ENCODE measurements at places on chromosomes 3 and 15.

DNA sequence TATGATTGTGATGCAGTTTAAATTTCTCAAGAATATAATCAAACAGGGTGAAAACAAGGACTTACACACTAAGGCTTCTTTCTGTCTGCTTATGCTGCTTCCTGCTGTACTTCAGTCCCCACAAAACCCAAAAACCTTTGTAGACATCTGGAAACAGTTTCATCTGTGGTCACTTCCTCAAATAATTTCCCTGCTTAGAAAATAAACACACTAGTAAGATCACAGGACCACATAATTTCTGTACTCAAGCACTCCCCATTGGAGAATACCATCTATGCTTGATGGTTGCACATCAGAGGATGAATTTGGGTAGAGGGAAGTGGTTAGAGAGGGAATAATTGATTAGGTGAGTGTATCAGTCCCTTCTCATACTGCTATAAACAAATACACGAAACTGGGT is 266.2 kb downstream of the LSAMP start:
- no peak for DNase-seq

GRCh38 chr3:64987726-64988125 is 299.9 kb upstream of the ADAMTS9 start:
- no peak for DNase-seq

- no peak for DNase-seq
Measured at GRCh38 chr3:124999317-124999716, 56.5 kb downstream of the HEG1 start.

DNA sequence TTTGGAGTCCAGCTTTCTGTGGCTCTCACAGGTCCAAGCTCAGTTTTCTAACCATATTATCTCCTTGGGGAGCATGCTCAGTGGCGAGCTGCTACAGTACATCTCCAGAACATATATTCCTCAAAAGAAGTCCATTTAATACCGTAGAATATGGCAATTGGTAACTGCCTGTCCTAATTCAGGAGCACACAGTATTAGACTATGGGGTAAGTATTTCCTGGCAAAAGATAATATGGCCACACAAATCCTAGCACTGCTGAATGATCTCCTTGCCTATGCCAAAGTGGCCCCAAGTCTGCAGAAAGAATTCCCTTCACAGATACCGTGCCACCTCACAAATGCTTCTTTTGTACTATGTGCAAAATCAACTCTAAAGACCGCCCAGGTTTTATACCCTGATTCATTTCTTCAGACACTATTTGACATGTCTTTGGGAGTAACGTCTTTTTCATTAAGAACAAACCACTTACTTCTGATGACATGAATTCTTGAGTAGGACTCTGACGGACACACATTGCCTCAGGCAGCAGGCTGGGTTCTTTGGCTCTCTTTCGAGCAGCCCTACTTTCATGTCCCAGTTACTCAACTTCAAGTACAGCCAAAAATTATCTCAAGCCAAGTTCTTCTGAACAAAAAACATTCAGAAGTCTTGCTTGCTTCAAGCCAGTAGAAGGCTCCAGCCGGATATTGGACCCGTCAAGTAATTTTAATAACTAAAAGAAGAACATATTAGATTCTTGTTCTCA is 368.3 kb upstream of the DCBLD2 start:
- no peak for DNase-seq

DNA sequence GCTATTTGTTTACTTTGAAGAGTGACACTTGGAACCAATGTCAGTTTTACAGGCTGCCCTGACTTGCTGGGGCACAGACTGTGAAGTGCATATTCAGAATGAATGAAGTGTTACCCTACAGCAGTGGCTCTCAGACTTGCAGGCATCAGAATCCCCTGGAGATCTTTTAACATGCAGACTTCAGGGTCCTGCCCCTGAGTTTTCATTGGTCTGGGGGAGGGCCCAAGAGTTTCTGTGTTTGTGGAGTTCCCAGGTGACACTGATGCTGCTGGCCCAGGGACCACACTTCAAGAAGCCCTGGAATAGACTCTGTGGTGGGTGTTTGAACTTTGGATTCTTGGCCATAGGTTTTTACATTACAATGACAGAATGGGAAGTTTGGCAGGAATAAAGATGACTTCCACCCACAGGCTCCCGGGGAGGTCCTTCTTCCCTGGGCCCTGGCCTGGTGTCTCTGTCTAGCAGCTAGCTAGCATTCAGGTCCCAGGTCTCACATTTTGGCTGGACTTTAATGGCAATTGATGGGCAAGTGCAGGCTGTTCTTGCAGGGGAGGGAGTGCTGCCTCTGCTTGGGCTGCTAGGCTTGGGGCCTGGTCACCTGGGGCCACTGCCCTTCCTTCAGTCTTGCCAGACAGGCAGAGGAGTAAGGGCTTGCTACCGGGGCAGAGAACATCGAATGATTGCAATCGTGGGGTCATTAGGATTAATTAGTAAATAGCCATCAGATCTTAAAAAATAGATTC is 149.0 kb downstream of the APBA2 start:
- no peak for DNase-seq

GRCh38 chr3:127068871-127069270 is 86.0 kb downstream of the PLXNA1 start:
- DNase-seq: no peak
